ENCODE measurements at places on chromosomes 3 and 15.
A peak's percentile ranks its signal among the peaks of the same experiment; 100 is the strongest.

DNA sequence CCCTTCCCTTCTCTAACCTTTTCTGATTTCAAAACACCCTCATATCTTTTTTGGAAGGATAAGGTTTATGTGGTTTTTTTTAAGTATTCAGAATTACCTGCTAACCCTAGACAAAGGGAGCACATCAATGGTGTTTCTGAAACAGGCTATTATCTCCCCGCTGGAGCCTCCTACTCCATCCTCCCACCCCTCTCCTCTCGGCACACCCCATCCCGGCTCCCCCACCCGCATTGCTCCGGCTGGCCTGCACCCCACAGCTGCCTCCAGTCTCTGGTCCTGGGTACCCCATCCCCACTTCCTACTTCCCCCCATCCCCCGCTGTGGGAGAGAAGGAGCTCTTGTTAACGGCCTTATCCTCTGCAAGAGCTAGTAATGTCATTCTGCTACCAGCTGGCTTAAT, 59.2 kb downstream of the PDIA5 start:
- peaks cover 10% of the 10 kb centered on the region for H3K36me3 ChIP-seq
- no peak overlapping the region for H3K4me3 ChIP-seq
- H3K27ac ChIP-seq: no peak overlapping the region
- DNase-seq: no peak
- no peaks in the 10 kb centered on the region for H3K27me3 ChIP-seq

GRCh38 chr3:195727606-195728195, 6.9 kb downstream of the MUC20 start:
- no peak overlapping the region for H3K4me3 ChIP-seq
- H3K36me3 ChIP-seq: no peaks in the 10 kb centered on the region
- H3K4me1 ChIP-seq: peaks cover 2% of the 10 kb centered on the region
- no peak overlapping the region for H3K27ac ChIP-seq

DNA sequence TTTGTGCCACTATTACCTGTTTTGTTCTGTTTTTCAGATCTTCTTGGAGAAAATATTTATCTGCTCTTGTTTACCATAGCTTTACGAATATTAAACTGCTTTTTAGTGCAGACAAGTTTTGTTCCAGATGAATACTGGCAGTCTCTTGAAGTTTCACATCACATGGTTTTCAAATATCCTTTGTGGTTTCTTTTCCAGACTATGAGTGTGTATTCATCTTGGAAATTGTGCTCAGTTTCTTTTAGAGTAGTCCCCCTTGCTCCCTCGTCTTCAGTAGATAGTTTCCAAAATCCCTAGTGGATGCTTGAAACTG, 1.2 kb downstream of the PIGB start:
- no peaks in the 10 kb centered on the region for H3K27me3 ChIP-seq
- peaks cover 3% of the 10 kb centered on the region for H3K4me1 ChIP-seq
- H3K4me3 ChIP-seq: peak overlapping the region; percentile 51
- no peak for DNase-seq

GRCh38 chr3:187593451-187593850, 76.7 kb downstream of the SST start:
- H3K4me3 ChIP-seq: no peak overlapping the region
- H3K27ac ChIP-seq: no peak overlapping the region
- no peak for DNase-seq
- H3K4me1 ChIP-seq: no peaks in the 10 kb centered on the region
- H3K27me3 ChIP-seq: peaks cover 6% of the 10 kb centered on the region

DNA sequence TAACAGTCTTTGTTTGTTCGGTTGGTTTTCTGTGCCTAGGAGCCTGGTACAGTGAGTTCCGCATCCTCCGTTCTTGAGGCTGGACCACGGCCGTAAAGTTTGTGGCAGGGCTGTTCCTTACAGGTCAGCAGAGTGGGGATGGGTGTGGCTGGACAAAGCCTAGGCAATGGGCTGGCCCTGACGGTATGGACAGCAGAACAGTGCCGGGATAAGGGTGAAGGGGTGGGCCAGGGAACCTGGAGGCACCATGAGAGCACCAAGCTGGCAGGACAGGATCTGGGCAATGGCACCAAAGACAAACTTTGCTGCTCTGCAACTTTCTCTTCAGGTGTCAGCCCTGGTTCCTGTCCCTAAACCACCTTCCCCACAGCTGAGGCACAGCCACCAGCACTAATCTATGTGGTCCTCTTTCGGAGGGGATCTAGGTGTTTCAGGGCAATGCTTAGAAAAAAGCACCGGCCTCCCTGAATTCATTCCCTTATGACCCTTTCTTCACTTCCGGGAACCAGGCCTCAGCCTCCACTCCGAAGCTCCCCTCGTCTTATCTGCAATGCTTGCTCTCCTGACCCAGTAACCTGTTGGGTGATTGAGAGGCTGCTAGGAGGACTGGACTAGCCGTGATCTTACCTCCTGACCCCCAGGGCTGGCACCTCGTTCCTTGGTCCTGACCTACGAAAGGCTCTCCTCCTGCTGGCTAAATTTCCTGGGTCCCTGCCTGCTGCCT, 54.4 kb downstream of the KLHL6 start:
- no peak for DNase-seq
- H3K36me3 ChIP-seq: no peaks in the 10 kb centered on the region
- H3K27me3 ChIP-seq: no peaks in the 10 kb centered on the region
- no peak overlapping the region for H3K4me3 ChIP-seq
- H3K4me1 ChIP-seq: peaks cover 11% of the 10 kb centered on the region
